ENCODE measurements at places on chromosomes 1 and 21.

- ATAC-seq: no peak
Measured at GRCh38 chr1:208393826-208394225, 149.6 kb upstream of the PLXNA2 start.

DNA sequence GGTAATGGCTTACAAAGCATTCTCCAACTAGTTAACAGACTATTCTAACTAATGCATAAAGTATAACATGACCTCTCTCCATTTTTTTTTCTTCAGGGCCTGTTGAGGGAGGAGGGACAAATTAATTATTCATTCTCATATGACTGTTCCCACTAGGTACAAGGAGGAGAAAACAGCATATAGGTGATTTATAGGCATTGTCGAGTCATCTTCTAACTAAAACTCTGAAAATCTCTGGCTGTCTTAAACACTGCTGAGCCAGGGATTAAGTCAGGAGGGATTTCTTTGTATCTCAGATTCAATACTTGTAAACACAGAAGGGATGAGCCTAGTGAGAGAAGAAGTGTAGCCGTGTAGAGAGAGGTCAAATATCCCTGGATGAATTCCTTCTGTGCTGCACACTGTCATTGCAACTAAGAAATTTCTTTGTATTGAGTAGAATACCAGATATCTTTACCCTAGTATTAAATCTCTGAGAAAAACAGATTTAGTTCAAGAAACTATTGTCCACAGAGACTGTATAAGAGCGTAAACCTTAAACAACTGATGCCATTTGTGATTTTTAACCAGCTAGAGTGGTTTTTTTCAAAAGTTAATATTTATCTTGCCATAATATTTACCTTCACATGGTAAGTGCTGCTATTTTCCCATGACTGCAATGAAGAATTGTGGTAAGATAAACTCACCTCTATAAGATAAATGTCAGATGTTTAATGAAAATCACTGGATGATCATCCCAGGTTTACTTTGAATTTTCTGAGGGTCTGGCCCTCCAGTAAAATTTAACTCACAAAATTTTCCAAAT is 465.3 kb downstream of the RWDD3 start:
- no peak for ATAC-seq

- no peak for ATAC-seq
Measured at GRCh38 chr1:22317920-22318243, 133.8 kb upstream of the ZBTB40 start.

DNA sequence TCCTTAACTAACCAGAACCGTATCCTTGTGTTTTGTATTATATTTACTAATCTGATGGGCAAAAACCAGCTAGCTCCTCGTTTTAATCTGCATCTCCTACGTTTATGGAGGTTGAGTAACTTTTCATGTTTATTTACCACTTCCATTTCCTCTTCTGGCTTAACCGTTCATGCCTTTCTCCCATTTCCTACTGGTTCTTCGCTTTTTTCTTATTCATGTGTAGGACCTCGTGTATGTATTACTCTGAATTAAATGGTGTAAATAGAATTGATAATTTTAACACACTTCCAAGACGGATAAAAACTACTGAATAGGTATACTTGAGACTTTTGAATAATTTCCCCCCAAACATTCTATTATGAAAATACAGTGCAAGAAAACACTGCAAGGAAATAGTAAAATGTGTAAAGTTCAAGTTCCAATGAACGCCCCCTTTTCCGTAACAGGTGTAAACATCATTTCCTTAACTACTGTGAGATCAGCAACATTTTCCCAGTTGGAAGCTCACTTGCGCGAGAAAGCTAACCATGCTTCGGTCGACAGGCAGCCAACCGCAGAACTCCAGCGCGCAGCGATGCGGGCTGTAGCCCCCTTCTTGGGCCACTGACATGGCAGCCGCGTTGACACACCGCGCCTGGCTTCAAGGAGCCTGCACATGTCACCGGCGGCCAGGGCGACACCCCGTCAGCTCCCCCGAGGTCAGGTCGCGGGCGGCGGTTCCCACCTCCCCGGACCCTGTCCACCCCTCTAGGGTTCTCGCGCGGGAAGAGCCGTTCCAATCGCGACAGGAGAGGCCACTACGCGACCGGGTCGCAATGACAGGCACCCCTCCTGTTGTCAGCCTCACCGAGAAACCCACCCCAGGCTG is 816 bp downstream of the EDEM3 start:
- ATAC-seq: peak; percentile 2

DNA sequence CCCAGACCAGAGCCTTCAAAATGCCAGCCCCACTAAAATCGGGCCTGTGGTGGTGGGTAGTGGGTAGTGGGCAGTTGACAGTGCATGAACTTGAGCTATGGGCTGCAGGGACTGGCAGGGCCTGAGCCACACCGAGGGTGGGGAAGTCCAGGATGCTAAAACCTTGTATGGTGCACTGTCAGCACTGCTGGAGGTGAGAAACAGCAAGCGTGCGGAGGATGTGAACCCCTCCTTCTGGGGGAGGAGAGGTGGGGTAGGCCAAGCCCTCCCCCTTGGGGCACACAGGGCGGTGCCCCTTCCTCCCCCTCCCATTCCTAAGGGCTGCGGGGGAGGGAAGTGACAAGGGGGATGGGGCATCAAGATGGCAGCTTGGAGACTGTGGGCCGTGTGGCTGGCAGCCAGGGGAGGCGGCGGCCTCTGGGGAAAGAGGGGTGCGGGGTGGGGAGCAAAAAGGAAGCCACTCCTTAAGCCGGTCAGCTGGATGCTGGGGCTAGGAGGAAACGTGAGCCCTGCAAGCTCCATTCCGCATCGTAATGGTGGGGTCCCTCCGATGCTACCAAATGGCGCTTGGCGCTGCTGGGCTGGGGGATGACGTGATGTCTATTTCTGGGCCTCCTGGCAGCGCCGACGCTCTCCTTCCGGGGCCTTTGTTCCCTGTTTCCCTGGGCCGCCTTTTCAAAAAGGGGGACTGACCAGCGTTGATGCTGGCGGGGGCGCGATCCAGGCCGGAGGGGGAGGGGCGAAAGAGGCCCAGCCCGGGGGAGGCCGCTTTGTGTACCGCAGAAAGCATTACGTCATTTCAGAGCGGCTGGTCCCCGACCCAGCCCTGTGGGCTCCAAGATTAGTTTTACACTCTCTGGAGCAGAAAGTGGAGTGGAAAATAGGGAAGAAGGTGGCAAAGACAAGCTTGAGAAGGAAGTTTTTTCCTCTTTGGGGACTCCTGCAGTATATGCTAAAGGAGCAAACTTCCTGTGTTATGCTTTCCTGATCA is 809 bp downstream of the SYT11 start:
- ATAC-seq: peak; percentile 47

DNA sequence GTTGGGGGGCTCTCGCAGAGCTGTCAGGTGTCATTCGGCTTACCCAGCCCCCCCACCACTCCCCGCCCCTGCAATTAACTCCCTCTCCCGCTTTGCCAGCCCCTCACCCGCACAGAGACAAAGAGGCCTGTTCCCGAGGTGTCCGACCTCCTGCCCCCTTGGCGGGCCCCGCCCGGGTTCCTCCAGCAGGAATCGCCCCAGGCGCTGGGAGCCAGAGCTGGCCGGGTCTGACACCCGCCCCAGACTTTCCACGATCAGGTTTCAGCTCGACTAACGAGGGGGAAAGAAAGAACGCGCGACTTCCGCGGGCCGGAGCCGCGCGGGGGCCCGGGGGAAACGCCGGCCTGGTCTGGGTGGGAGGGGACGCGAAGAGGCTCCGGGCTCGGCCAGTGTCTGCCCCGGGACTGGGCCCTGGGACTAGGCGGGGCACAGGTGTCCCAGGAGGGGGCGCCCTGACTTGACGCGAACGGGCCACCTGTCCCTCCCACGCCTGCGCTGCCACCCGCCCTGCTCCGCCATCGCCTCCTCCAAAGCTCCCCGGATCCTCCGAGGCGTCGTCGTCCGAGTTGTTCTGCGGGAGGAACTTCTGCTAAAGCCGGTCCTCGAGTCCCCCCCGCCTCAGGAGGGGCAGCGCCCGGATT is 36.4 kb upstream of the HHAT start:
- peak; percentile 62 for ATAC-seq

DNA sequence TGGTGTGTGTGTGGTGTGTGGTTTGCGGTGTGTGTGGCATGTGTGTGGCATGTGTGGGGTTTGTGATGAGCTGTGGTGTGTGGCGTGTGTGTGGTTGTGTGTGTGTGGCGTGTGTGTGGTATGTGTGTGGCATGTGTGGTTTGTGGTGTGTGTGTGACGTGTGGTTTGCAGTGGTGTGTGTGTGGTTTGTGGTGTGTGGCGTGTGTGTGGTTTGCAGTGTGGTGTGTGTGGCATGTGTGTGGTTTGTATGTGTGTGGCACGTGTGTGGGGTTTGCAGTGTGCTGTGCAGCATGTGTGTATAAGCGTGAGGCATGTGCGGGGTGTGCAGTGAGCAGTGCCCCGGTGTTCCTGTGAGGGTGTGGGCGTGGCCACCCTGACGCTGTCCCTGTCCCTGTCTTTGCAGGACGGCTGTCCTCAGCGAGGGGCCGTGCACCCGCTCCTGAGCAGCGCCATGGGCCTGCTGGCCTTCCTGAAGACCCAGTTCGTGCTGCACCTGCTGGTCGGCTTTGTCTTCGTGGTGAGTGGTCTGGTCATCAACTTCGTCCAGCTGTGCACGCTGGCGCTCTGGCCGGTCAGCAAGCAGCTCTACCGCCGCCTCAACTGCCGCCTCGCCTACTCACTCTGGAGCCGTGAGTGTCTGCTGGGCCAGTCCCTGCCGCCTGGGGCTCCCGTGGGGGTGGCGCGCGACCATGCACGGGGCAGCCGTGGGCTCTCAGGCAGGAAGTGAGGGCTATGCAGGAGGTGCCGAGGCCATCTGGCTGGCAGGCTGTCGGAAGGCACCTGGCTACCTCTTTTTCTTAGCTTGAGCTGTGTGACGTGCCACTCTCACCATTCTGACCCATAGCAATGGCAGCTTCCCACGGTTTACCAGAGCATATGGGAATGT is 52.6 kb upstream of the TRAPPC10 start:
- ATAC-seq: no peak

DNA sequence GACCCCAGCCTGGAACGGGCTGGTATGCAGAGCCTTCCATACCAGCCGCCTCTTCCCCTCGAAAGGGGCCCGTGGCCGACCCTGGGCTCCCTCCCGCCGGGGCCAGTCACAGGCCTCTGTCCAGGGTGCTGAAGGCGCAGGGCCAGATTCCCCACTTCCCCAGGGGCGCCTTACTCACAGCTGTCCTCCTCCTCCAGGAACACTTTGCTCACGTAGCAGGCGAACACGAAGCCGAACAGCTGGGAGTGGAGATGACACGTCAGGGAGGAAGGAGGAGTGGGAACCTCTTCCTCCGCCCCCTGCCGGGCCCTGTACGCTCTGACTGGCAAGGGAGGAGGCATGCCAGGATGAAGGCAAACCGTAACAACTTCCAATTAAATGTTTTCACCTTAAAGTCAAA is 57.3 kb downstream of the NKAIN1 start:
- ATAC-seq: no peak

DNA sequence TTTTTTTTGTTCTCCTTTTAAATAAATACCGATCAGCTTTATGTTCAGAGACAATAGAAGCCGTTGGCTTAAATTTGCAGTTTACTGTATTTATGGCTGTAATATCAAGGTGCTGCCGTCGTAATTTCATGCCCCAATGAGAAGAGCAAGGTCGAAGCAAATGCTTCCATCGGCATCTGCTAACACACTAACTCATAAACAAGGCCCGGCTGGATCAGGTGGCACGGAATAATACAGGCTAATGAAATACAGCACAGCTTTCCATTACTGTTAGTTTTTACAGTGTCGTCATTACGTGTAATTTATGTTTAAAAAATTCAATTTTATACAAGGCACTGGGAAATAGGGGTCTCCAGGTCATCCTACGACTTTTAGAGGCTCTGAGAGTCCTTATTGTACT is 119.0 kb downstream of the PEX14 start:
- ATAC-seq: no peak
